Spinal cord (tissue), 10 donors: ENCODE measurements at places on chromosomes 5 and 9. TPM values are rescaled to one million over a fixed set of nuclear protein-coding genes. Genes with fewer than 3 reads are reported as not detected.

Gene NUP214
- polyA plus RNA-seq, result 40.9 TPM

Gene CD274
- 2.3 TPM for polyA plus RNA-seq

Gene PCDHGB1
- 9.8 TPM for polyA plus RNA-seq

Gene LCN9
- not detected for polyA plus RNA-seq

Gene MRPL22
- polyA plus RNA-seq, result 36.0 TPM

Gene FOXD4L3
- 0.24 TPM for polyA plus RNA-seq

Gene TLE1
- polyA plus RNA-seq, result 69.9 TPM

Gene EGFL7
- polyA plus RNA-seq, result 46.8 TPM

Gene STPG3
- polyA plus RNA-seq, result 0.68 TPM

Gene DOLK
- polyA plus RNA-seq, result 20.1 TPM

Gene PCDH12
- 7.3 TPM for polyA plus RNA-seq

Gene CDH9
- 6.2 TPM for polyA plus RNA-seq

Gene KLF4
- polyA plus RNA-seq, result 42.9 TPM
